ENCODE measurements at places on chromosomes 4 and X.
A peak's percentile ranks its signal among the peaks of the same experiment; 100 is the strongest.

DNA sequence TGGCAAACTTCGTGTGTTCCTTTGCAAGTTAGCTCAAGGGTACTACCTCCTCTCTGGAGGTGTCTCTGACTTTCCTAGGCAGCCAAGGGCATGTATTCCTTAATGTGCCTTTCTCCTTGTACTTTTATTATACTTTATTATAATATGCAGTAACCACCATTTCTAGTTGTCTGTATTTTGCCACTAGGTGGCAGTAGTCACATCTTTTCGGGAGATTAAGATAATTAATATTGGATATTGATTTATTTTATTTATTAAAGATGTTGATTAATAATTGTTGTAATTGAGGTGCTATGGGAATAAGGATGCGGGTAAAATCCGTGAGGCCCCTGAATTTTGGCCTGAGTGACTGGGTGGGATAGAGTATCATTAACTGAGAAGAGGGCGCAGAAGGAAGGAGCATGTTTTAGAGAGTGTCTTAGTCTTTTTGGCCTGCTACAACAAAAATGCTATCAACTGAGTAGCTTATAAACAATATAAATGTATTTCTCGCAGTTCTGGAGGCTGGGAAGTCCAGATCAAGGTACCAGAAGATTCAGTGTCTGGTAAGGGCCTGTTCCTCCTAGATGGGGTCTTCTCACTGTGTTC is 153.3 kb downstream of the TMEM164 start:
- DNase-seq: no peak

- no peak for DNase-seq
These were observed 10.4 kb upstream of the PORCN start for GRCh38 chrX:48498374-48498809.

DNA sequence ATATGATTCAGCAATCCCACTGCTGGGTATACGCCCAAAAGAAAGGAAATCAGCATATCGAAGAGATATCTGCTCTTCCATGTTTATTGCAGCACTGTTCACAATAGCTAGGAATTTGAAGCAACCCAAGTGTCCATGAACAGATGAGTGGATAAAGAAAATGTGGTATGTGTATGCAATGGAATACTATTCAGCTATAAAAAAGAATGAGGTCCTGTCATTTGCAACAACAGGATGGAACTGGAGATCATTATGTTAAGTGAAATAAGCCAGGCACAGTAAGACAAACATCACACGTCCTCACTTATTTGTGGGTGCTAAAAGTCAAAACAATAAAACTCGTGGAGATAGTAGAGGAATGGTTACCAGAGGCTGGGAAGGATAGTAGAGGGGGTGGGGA is 153.8 kb upstream of the LEF1 start:
- DNase-seq: no peak

DNA sequence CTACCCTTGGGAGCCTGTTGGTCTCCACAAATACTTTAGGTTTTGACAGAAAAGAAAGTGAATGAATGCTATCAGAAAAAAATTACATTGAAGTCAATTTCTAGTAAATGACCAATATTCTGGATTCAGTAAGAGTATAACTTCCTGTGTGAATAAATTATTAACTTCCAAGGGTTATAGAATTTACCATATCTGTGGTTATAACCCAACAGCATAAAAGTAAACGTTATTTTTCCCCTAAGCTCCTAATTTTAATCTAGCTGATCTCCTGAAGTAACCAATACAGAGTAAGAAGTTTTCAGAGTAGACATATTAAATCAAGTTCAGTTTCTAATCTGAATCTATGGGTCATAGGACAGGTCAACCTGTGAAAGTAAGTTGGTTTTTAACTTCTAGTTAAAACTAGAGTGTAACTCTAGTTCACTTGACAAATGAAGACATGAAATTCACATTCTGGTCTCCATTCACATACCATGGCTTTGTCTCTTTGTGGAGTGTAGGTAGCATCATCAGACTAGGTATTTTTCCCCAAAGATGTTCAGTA is 22.8 kb downstream of the DTHD1 start:
- DNase-seq: no peak

DNA sequence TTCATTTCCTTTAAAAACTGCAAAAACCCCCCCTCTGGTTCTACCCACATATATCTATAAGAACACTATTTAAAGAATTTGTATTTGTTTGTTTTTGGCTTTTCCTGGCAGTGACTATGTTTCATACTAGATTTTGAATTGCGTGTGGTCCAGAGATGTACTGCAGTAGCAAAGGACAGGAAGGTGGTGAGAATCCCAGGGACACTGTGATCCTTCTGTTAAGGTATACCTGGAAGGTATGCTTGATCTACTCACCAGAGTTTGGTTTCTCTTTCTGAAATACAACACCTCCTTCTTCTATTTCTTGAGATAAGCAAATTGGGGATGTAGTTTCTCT is 129.6 kb upstream of the RASGEF1B start:
- DNase-seq: no peak

GRCh38 chrX:46561824-46562657 is 11.5 kb upstream of the CHST7 start:
- peak; percentile 40 for DNase-seq

DNA sequence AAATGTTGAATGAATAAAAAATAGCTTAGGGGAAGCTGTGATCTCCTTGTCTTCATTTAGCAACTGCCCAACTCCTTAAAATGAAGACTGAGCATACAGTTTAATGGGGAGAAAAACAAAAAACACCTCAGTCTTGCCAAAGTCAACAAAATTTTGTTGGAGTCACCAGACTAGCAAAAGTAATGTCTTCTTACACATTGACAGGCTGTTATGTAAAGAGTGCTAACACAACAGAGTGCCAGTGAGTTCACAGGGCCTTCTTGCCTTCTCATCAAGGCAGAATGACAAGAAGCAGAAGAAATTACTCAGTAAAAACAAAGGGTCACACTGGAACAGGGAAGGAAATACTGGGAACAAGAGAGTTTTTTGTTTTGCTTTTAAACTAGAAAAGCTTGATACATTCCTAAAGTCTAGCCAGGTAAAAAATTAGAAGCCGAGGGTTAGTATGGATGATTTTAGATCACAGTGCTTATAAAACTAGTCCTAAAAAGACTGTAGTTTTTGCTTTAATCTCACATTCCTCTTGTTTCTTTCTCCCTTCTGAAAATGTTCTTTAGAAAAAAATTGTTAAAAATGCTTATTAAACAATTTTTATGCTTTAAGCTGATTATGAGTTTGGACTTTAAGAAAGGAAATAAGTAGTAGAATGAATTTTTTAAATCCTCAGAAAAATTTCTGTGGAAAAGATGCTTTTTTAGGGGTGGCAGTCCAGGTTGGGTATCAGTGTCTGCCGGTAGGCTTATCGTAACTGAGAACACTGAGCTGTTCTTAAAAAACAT is 38.7 kb upstream of the FRAS1 start:
- DNase-seq: no peak

DNA sequence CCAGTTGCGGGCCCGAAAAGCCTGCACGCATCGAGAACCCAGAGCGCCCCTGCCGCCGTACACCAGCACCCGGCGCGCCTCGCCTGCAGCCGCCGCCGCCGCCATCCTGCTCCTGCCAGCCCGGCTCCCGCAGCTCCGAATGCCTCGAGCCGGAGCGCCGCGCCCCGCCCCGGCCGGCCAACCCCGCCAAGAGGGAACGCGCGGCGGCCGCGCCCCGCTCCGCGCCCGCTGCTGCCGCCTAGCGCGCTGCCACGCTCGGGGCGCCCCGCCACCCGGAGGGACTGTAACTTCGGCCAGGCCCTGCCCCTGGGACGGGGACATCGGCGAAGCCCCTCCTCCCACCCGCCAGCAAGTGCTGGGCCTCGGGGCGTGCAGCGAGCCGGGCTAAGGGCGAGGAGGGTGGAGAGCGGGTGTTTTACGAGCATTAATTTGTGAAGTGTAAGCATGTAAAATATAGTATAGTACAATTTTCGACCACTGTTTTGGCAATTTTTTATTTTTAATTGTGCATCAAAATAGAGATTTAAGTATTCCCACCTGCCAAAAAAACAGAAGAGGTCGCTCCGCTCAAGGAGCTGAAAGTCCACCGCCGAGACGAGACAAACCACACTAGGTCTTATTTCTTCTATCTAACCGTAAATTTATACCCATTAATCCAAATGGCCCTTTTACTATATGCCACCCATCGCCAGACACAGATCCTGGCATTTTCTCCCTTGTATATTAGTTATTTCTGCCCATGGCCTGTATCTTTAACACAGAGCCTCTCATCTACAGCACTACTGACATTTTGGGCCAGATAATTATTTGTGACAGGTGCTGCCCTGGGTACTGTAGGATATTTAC is at the start of gene QDPR:
QDPR (minus strand) TSS at position 141 of the 846 bp plus-strand sequence; CDS start at position 105, 36 bp downstream.
- DNase-seq: peak; percentile 72

DNA sequence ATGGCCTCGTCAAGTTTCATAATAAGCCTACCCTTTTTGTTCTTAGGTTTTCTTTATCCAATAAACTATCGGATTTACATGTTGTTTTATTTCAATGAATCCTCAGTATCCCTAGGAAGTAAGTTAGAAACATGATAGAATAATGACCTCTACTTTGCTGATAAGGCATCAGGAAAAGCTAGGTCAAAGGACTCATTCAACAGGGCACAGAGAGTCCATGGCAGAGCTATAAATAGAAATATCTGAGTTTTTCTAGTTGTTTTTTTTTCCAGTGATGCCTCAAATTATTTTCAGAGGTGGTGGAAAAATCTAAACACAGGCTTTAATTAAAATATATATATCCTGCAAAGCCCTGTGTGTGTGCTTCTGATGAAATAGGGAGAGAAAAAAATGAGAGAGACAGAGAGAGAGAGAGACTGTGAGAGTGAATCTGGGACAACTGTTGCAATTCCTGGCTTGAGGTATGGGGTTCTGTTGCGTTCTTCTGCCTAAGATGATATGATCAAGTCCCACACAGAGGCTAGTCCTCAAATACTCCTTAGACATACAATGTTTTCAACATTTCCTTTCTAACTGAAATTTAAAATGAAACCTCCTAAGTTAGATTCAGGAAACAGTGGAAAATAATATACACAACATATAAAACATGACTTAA is 139.9 kb downstream of the HDX start:
- no peak for DNase-seq

GRCh38 chrX:71532078-71532752 is 689 bp upstream of the OGT start:
- DNase-seq: peak; percentile 44

GRCh38 chr4:114599903-114600552 is 1.4 kb downstream of the UGT8 start:
- DNase-seq: peak; percentile 3

DNA sequence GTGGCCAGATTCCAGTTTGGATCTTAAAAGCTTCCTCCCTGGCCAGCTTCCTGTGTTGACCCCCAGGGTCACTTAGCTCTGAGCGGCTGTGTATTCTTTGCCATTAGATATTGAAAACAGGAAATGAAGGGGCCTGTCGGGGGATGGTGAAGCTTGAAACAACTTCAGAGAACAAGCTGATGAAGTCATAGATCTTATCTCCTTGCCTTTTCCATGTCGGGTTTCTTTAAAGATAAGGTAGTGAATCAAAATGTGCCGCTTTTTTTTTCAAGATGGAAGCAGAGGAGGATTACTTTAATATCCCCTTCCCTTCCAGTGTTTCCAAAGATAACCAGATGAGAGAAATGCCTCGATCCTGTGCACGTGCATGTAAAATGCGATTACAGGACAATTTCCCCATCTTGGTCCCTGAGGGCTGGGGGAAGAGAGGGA is 508.5 kb downstream of the MID1IP1 start:
- no peak for DNase-seq

DNA sequence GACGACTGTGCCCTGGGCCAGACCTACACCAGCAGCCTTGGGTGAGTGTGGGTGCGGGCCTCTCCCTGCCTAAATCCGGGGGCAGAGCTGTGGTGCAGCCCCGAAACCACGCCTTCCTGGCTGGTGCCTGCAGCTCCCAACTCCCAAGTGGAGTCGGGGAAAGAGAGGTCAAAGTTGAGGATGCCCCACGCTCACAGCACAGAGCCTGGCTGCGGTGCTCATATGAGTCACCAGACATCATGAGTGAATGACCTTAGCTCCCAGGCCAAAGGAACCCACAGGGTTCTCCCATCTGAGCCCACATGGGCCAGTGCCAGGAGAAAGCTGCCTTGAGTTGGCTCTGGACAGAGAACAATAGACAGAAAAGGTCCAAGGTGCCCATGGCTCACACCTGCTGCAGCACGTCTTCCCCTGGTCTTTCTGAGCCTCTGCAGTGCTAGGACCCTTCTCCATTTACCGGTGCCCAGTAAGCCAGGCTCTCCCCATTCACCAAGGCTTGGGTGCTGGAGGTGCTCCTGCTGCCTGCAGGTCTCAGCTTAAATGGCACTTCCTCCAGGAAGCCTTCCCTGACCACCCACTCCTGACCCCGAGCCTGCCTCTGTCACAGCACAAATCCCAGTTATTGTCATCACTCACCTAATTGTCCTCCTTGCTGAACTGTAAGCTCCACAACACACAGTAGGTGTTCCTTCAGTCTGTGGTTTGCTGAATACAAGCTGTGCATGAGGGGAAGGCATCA is 224.2 kb downstream of the AFAP1 start:
- DNase-seq: no peak

DNA sequence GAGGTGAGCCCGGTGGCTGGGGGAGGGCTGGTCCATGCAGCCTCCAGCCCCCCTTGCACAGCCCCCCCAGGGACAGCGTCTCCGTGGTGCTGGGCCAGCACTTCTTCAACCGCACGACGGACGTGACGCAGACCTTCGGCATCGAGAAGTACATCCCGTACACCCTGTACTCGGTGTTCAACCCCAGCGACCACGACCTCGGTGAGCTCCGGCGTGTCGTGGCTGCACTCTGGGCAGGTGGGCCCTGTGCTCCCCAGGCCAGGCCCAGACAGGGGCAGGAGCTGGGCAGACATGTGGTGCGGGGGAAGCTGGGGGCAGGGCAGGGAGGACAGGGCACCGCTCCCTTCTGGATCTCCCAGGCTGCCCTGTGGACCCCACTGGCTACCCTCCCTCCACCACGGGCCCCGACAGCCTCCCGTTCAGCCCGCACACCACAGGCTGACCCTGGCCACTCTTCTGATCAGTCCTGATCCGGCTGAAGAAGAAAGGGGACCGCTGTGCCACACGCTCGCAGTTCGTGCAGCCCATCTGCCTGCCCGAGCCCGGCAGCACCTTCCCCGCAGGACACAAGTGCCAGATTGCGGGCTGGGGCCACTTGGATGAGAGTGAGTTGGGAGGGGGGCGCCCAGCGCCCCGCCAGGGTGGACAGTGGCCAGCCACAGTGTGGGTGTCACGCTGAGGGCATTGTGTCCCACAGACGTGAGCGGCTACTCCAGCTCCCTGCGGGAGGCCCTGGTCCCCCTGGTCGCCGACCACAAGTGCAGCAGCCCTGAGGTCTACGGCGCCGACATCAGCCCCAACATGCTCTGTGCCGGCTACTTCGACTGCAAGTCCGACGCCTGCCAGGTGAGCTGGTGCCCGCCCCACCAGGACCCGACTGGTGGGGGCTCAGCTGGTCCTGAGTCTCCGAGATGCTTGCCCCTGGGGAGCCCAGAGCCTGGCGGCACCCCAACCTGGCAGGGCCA is 5.9 kb downstream of the HGFAC start:
- no peak for DNase-seq

DNA sequence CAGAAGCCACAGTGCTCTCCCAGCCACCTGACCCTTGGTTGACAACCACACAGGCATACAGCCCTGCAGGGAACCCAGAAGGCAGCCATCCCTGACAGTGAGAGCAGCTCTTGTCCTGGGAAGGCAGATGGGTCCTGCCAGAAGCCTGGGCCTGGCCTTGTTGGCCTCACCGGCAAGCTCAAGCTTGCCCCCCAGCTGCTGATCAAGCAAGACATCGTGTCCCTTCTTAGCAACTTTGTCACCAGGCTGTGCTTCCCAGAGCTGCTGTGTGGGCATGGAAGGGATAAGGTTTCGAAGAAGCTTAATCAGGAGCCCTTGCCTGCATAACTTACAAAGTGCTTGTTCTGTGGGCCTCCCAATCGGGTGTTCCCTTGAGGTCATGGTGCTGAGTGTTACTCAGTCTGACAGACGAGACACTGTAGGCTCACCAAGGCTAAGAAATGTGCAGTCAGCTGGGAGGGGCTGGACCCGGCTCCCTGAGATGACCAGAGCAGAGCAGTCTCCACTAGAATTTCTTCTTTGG is 6.8 kb upstream of the ABLIM2 start:
- DNase-seq: no peak
